ENCODE measurements at places on chromosomes 5 and 9.

GRCh38 chr5:33763435-33763834 lies 128.4 kb downstream of the ADAMTS12 start:
- DNase-seq = no peak

DNA sequence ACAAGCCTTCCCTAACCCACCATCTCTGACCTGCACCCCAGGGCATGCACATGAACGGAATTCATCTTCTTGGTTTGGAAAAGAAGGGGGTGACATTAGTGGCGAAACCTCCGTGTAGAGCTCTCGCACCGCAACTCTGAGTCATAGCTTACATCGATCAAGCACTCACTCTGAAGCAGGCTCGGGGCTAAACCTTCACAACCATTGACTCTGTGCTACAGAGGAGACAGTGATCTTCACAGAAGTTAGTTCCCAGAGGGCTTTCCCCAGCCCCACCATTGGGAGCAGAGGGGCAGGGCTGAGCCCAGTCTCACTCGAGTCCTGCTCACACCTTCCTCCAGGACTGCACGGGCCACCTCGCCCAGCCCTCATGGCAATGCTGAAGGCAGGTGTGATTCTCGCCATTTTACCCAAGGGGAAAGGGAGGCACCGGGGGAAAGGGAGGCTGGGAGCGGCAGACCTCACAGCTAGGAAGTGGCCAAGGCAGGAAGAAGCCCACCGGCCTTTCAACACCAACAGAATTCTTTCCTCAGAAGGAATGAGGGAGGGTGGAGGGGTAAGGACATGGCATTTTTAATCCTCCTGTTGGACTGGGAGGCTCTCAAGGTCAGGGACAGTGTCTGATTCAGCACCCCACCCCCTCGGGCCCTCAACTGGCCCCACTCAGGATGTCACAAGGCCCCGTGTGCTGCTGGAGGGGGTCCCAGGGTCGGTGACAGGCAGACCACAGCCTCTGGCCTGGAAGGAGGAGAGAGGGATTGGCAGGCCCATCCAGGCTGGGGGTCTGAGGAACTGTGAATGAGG lies 25.9 kb upstream of the IL17B start:
- DNase-seq = no peak

DNA sequence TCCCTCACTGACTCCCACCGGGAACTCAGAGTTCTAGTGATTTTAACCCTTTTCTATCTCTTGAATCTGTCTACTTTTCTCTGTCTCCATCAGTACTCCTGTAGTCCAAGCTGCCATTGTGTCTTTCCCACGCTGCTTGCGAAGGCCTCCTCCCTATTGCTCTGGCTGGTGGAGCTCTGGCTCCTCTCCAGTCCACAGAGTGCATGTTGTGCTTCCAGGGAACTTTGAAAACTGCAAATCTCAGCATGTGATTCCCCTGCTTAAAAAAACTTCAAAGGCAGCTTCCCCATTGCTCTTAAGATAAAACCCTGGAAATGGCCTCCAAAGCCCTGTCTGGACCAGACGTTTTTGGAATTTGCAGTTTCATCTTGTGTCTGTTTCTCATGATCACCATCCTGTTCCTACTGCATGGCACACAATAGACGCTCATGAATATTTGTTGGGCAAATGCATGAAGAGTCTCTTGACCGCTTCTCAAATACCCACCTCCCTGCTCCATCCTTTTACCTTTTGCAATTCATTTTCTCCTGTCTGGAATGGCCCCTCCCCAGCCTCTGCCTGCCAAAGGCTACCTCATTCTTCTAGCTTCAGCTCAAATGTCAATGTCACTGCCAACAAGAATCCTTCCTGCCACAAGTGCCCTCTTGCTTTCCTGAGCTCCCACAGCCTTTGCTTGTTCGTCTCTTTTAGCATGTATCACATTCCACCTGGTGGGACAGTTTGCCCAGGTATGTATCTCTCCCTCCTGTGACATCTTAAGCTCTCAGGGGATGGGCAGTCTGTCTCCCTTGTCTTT lies 293.2 kb downstream of the ARHGAP26 start:
- DNase-seq = no peak

GRCh38 chr5:138869763-138870500 lies 5.2 kb downstream of the LRRTM2 start:
- DNase-seq = no peak

DNA sequence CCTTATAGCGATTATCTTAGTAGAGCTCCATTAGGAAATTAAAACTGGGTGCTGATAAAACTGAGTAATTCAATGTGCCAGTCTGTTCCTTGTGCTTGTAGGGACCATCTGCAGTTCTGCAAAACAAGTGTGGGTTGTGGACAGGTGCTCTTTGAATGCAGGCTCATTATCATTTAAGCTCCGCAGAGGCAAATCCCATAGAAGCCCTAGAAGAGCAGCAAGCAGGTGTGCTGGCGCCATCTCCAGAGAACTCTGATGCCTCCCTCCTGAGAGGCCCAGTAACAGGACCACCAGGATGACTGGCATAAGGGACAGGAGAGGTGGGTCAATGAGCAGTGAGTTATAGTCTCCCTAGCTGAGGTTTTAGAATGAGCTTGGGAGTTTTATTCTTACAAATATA lies 1342.4 kb upstream of the DMAC1 start:
- DNase-seq = no peak

GRCh38 chr5:175620527-175620926 lies 37.3 kb upstream of the HRH2 start:
- DNase-seq = no peak

- peak; percentile 84 for DNase-seq
These were observed 626 bp upstream of the FST start for GRCh38 chr5:53479590-53480415.

GRCh38 chr9:94926431-94926800 lies 199.9 kb downstream of the AOPEP start:
- no peak for DNase-seq
